ENCODE measurements at places on chromosomes 6 and 20. TPM values are rescaled to one million over a fixed set of nuclear protein-coding genes. Genes with fewer than 3 reads are reported as not detected.
A peak's percentile ranks its signal among the peaks of the same experiment; 100 is the strongest.

GRCh38 chr6:51474022-51474975, 613.1 kb downstream of the PKHD1 start:
- DNase-seq: no peak

DNA sequence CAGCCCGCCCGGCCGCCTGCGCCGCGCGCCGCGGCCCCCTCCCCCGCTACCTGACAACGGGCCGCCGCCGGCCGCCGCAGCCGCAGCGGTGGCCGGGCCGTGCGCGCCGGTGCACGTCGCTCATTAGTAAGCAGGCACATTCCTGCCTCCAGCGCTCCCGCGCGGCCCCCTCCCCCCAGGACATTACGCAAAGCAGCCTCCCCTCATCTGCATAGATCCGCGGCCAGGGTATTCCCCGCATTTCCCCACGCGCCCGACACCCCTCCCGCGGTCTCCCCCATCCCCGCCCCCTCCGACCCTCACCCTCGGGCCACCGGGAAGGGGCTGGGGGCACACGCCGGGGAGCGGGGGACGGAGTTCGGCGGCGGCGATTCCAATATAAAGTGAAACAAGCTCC, at the start of gene HIVEP2:
HIVEP2 (minus strand) TSS at position 128 of the 397 bp plus-strand sequence. CDS start 170,438 bp downstream, outside the sequence.
- DNase-seq: peak; percentile 57

- no peak for DNase-seq
Observed at GRCh38 chr6:124777863-124778262, 184.4 kb upstream of the RNF217 start.

GRCh38 chr6:105810105-105810921, 275.8 kb upstream of the PRDM1 start:
- peak; percentile 96 for DNase-seq

- DNase-seq: no peak
Observed at GRCh38 chr6:73391675-73392074, 3.0 kb upstream of the DDX43 start.

GRCh38 chr6:25296217-25296905, 17.2 kb downstream of the CARMIL1 start:
- DNase-seq: no peak

DNA sequence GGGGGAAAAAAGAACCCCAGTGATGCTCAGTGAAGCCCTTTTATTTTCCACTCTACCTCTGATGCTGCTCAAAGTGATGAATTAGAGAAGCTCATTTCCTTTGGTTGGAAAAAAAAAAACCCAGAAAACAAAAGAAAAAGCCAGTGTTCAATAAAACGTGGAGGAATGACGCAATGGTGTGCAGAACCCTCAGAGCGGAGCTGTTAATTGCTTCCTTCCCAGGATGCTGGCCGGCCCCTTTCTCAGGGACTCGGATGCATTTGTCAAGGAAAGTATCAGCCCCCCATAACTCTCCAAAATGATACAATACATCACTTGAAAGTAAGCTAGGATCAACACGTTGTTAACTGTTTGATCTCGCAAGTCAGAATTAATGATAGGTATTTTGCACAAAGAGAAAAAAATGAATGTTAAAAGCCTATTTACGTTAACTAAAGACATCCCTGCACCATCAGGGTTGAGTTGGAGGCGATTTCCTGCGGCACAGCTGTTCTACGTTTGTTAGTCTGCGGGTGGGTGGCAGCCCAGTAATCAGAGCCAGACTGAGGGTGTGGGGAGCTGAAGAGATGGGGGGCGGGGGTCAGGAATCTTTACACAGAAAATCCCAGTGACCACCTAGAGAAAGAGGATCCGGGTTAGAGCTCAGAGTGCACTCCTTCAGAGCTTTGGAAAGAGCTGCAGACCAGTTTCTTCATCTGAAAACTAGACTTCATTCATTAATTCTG, 132.4 kb downstream of the BMP7 start:
- DNase-seq: no peak

DNA sequence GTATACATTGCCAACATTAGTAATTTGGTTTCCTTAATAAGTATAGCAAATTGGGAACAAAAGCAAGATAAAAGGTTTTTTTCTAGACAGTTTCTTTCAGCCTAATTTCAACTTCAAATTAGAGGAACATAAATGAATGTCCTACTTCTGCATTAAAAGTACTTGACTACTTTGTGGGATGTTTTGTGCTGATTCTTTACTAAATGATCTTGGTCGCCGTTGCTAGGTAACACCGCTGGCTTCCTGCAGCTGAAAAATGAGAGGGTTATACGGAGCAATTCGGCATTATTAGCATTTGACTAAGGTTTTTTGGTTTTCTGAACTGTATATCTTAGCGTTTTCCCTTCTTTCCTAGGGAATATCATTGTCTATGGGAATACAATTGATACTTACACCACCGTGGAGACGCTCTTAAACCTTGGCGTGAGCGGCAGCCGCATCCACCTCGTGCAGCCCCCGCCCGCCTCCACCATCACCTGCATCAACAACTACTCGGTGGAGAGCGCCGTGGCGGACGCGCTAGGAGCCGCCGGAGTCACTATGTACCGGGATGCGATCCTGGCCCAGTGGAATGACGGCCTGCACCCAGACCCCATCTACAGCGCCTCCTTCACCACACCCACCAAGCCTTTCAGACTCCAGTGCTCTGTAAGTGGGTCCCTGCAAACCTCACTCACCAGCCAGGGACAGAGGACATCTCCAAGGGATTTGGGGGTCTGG, 90.9 kb upstream of the INSM1 start:
- no peak for DNase-seq

DNA sequence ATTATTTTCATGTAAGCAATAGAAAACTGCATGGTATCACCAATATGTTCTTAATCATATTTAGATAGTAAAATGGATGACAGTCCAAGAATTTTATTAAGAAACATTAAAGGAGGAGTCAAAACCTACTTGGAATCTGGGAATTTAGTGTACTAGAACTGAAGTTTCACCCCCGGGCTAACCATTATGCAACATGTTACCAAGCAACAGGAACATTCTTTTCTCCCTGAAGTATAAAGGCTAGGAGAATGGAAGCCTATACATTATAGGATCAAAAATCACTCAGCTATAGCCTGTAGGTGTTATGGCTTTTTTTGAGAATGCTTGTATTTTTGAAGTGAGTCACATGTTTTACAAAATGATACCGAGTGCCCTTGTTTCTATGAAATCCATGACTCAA, 538.3 kb downstream of the GRIK2 start:
- no peak for DNase-seq

GRCh38 chr20:63357921-63358905, 2.9 kb downstream of the CHRNA4 start:
- DNase-seq: no peak

GRCh38 chr6:134739299-134740026, 210.4 kb downstream of the ALDH8A1 start:
- no peak for DNase-seq

DNA sequence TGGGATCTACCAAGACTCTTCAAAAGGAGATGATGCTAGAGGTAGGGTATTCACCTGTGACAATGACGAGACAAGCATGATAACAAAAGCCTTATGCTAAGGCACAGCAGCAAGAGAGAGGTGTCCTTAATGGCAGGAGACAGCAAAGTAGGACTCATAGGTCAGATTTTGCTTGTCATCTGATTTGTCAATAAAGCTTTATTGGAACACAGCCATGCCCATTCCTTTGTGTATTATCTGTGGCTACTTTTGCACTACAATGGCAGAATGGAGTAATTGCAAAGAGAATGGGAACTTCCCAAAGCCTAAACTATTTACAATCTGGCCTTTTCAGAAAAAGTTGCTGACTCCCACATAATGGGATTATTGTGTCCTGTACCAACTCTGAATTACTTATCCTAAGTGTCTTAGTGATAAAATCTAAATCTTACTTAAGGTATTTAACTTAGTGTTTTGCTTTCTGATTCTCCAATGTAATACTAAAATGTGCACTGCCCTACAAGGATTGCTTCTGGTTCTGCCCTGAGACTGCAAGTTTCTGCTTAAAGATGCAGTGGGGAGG, 221.6 kb downstream of the CDC5L start:
- no peak for DNase-seq

GRCh38 chr20:12591949-12592470, 416.8 kb upstream of the SPTLC3 start:
- no peak for DNase-seq

GRCh38 chr6:147299035-147299434, 94.8 kb downstream of the STXBP5 start:
- no peak for DNase-seq

DNA sequence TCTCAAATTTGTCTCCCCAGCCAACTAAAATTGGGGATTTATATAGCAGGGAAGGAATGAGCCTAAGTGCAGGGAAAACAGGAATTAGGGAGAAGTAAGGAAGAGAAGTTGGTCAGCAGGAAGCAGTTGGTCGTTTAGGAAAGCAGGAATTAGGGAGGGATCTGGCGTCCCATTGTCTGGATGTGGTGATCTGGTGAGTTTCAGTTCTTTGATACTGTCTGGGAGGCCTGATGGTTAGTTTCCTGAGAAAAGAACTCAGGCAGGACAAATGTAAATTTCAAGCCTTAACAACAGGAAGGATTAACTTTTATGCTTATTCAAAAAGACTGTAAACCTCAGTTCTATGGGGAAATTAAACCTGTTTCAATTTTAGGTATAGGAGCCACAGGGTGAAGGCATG, 116.2 kb upstream of the PRL start:
- DNase-seq: no peak

DNA sequence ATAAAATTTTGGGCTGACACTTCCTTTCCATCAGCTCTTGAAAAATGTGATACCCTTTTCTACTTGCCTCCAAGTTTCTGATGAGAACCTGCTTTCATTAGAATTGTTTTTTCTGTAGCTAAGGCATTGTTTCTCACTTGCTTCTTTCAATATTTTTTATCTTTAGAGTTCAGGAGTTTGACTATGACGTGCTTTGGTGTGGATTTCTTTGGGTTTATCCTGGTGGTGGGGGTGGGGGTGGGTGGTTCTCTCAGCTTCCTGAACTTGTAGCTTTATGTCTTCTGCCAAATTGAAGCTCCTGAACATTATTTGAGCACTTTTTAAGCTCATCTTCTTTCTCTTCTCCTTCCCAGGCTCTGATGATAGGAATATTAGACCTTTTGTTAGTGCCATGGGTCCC, 11.4 kb downstream of the ZNF831 start:
- DNase-seq: no peak

The POU5F1 gene
- 2.3 TPM for total RNA-seq

The SYCP2L gene
- 21.5 TPM for total RNA-seq

The TCP11 gene
- not detected for total RNA-seq

The MGME1 gene
- total RNA-seq: 29.2 TPM

The CLIC5 gene
- 0.31 TPM for total RNA-seq

The ENTPD6 gene
- 35.9 TPM for total RNA-seq

The TREML1 gene
- total RNA-seq: not detected
